Lower lobe of right lung (tissue), 2 donors: ENCODE measurements at places on chromosomes 4 and X.

DNA sequence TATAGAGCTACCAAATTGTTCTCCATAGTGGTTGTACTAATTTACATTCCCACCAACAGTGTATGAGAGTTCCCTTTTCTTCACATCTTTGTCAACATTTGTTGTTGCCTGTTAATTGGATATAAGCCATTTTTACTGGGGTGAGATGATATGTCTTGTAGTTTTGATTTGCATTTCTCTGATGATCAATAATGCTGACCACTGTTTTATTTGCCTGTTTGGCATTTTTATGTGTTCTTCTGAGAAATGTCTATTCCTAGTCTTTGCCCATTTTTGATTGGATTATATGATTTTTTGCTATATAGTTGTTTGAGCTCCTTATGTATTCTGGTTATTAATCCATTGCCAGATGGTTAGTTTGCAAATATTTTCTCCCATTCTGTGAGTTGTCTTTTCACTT is 44.3 kb downstream of the ACTRT1 start:
- DNase-seq, result no peak

GRCh38 chrX:110402091-110402849 is 43.6 kb downstream of the RTL9 start:
- DNase-seq, result no peak

DNA sequence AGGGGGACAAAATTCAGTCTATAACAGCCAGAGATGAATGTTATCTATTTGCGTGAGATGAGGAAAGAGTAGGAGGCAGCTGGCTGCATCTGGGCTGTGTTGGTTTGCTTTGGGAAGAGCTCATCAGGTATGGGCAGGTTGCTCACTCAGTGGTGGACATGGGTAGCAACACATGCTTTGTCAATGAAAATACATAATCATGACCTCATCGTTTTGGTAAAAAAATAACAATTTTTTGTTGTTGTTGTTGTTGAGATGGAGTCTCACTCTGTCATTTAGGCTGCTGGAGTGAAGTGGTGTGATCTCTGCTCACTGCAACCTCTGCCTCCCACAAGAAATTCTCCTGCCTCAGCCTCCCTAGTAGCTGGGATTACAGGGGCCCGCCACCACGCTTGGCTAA is 16.3 kb upstream of the GLOD5 start:
- DNase-seq, result no peak

GRCh38 chr4:180726611-180727010 is 1516.6 kb upstream of the TENM3 start:
- DNase-seq, result no peak

GRCh38 chr4:76607266-76607799 is 172.3 kb downstream of the SHROOM3 start:
- DNase-seq, result no peak

DNA sequence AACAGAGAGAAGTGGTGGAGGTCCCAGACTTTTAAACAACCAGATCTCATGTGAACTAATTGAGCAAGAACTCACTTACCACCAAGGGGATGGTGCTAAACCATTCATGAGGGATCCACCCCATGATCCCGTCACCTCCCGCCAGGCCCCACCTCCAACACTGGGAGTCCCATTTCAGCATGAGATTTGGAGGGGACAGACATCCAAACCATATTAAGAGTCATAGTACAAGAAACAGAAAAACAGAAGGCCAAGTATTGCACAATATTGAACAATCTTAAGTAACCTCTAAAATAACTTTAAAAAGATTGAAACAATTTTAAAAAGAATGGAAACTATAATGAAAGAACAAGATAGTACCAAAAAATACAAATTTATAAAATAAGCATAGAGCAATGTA is 110.0 kb downstream of the CBR4 start:
- no peak for DNase-seq

- DNase-seq, result no peak
These were observed 139.2 kb upstream of the AGTR2 start for GRCh38 chrX:116031331-116031730.
